Mesothelial cell of epicardium (in vitro differentiated cells): ENCODE measurements at places on chromosomes 7 and 10.
A peak's percentile ranks its signal among the peaks of the same experiment; 100 is the strongest.

- DNase-seq, result no peak
These were observed 50.7 kb upstream of the HDAC9 start for GRCh38 chr7:18444826-18445225.

DNA sequence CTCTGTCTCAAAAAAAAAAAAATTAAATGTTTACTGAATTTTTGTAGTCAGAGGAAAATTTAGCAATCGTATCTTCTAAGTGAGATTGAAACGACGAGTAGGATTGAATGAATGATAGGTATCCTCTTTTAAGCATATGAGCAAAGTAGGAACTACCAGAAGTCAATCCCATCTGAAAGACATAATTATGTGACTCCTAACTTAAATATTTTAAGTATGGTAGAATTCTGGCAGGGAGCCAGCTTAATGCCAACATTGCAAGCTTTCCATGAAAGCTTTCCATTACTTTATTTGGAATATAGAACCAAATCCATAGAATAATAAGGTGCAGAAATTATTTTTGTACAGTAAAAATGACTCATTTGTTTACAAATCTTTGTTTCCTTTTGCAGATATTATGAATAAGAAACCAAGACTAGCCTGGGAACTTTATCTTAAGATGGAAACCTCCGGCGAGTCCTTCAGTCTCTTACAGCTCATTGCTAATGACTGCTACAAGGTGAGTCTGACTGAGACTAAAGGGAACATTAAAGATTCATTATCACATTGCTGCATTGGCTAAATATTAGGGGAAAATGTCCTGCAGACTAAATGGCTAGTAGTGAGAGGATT, 50.2 kb upstream of the UBN2 start:
- DNase-seq, result no peak

DNA sequence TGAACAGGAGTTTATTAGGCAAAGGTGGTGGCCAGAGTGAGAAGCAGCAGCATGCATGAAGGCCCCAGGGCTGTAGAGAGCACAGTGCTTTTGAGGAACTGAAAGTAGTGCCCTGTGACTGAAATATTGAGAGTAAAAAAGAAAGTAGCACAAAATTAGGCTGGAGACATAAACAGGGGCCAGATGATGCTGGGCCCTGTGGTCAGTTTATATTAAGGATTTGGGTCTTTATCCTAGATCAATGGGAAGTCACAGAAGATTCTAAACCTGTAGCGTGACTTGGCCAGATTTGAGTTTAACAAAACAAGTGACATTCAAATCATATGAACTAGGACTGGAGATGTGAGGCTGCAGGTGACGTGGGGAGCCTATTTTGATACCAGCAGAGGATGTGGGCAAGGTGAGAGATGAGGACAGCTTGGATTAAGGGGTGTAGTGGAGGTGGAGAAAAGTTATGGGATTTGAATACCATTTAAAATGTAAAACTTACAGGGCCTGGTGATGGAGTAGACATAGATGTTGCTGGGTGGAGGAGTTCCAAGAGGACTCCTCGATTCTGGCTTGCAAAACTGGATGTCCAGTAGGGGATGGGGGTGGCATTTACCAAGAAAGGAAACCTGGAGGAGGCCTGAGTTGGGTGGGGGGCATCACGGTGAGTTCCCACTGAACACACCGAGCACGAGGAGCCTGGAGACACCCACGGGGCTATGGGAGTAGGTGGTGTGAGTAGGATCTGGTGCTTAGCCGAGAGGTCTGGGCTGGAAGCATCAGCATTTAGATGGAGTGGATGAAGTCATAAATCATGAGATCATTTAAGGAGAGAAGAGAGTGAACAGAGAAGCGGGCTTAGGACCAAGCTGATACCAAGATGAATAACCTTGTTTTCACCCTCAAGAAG, 52.8 kb downstream of the HHEX start:
- no peak for DNase-seq

DNA sequence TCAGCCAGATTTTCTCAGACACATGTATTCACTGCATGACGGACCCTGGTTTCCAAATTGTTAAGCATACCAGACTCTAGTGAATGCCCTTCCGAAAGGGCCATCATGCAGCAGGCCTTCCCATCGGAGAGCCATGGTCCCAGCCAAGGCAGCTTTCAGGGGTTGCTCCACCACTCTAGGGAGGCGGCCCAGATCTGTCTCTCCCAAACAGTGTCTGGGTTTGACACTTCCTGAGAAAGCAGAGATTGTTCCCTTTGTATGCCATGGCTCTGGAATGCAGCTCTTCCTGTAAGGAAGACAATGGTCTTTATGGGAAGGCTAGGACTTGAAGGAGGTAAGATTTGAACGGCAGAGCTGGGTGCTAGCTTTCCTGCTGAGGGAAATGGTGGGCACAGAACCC, 178.8 kb upstream of the BMPER start:
- no peak for DNase-seq

DNA sequence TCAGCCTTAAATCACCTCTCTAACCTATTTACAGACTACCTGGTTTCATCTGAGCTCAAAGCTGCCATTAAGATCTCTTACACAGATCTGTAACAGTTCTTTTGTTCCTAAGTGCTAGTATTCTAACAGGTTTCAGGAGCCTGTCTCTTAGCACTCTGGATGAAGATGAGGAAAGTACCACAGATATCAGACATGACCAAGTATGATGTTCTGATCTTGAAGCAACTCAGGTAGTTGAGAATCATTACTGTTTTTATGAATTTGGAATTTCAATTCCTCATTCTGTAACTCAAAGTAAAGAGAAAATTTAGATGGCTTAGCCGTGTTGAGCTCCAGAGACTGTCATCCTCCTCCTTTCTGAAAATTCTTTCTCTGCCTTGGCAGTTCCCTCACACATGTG, 30.8 kb downstream of the CCDC186 start:
- no peak for DNase-seq

GRCh38 chr7:96621932-96622331, 87.7 kb downstream of the SEM1 start:
- no peak for DNase-seq

DNA sequence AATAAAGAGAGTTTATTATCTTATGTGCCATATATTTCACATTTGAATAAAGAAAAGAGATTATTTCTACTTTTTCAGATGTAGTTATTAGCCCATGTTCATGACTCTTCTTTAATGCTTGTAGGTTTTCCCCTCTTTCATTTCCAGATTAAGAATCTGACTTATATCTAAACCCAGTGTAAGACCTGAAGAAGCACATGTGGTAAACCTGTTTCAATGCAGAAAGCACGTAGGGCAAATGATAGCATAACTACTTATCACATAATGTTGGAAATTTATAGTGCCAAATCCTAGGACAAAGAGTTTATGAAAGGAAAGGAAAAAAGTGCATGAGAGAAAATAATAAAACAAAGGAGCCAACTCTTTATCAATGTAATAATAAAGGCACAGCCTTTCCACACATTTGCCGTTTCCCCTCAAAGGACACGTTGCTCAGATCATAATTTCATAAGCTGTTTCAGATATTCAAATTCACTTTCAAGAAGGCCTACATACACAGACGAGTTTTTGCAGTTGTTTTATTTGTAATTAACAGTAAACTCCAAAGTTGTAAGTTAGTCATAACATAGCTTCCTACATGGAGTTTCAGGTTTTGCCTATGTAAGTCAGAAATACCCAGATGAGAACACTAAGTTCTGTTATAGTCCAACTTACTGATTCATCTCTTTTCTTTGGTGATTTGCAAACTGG, 88.8 kb upstream of the MDFIC start:
- DNase-seq, result no peak

DNA sequence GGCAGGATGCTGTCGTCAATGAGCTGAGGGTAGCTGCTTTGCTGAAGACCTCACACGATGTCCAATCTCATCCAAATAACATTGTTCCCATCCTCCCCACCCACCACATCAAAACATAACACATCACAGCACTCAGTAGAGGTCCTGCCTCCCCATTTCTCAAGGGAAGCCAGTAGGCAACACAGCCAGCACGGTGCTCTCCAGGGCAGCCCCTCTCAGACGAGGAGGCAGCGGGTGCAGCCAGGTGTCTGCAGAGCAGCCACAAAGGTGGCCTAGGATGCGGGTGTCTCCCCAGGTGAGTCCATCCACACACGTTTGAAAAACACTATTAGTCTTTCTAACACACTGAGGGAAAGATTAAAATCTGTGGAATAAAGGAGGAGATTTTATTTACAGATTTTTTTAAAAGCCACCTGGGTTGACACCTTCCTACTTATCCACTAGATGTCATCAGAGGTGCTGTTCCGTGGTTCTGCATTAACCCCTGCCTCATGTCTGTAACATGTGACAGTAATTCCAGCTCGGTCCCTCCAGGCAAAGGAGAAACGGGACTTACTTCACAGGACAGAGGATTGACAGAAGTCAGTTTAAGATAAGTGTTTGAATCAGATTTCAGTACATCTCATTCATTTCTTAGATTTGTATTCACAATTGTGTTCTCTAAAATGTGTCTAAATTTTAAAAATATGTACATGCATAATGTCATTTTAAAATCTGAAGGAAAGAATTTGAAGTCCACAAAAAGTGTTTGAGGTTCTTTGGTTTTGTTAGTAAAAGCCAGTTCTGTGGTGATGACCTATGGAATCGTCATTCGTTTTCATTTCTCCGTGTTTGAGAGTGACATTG, 68.0 kb downstream of the LANCL2 start:
- no peak for DNase-seq

- peak; percentile 45 for DNase-seq
These were observed 472 bp downstream of the SFRP4 start for GRCh38 chr7:37916017-37916672.

GRCh38 chr10:88457660-88458059, 125.5 kb downstream of the RNLS start:
- DNase-seq, result no peak

GRCh38 chr10:22651276-22651980, 63.0 kb downstream of the PIP4K2A start:
- DNase-seq, result no peak

GRCh38 chr7:143351060-143351459, 11.5 kb downstream of the FAM131B start:
- DNase-seq, result no peak

DNA sequence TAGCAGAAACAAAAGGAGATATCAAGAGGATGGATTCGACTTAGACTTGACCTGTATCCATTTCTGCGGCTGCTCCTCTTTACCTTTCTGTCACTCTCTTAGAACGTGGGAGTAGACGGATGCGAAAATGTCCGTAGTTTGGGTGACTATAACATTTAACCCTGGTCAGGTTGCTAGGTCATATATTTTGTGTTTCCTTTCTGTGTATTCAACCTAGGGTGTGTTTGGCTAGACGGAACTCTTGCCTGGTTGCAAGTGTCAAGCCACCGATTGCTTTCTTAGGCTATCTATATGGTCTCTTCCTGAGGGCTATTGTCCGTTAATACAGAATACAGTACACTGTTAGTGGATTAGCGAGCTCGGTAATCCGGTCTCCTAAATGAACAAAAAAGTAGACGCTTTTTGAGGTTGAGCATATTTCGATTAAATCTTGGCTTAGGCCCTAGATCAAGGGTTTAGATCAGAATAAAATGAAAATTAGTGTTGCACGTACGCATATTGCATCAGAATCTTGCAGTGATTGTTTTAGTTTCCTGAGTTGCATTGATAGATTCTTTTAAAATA, 1.2 kb downstream of the PTEN start:
- no peak for DNase-seq

DNA sequence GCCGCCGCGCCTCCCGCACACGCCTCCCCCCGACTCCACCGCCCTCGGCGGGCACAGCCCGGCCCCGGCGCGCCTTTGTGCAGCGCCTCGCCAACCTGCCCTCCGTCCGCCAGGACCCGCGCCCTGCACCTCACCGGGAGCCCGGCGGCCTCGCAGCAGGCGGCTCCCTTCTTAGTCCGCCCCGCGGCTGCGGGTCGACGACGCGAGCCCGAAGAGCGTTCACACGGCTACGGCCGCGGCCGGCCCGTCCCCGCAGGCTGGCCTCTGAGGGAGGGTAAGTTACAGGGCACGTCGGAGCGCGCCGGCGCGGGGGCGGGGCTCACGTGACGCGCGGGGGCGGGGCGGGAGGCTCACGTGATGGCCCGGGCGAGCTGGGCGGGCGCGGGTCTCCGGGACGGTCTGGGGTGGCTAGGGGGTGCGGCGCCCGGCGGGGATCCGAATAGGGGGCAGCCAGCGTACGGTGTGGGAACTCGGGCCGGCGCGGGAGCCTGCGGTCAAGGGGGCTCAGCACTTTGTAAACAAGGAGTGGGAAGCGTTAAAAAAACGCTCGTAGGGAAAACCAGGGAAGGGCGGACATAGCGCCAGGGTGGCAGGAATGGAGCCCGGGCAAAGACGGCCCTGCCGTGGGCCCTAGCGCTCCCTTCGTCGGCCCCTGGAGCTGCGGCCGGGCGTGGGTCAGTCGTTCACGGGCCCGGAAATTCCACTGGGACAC, at the start of gene ARHGAP12:
TSS of gene ARHGAP12 (minus strand) at position 283 of the 712 bp plus-strand sequence. CDS start 19,976 bp downstream, outside the sequence.
- DNase-seq, result peak; percentile 94

DNA sequence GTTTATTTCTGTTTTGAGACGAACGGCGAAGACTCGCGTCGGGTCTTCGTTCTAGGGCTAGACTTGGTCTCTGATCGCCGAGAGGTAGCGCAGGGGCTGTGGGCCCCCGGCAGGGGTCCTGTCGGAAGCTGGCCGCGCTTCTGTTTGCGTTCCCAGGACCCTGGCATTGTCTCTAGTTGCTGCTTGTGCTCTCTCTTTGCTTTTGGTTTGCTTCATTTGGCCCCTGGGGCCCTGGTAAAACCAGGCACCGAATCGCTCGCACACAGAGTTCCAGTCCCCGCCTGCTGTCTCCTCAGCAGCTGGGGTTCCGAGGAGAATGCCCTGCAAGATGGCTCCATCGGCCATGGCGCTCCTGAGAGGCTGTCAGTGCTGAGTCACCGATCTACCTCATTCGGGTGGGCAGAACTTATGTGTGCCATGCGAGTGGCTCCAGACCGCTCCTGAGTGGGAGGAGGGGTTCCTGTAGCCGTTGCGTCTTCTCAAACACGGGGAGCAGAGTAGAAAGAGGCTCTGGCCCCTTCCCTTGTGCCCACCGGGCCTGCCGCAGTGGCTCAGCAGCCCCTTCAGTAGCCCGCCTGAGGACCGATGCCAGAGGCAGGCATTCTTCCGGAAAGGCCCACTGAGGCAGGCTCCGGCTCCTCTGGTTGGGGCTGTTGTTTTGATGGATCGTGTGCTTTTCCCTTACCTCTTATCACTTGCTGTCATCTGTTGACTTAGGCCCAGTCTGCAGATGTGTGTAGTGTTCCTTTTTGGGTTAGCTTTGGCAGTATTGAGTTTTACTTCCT, 826 bp downstream of the CHPF2 start:
- DNase-seq, result no peak

DNA sequence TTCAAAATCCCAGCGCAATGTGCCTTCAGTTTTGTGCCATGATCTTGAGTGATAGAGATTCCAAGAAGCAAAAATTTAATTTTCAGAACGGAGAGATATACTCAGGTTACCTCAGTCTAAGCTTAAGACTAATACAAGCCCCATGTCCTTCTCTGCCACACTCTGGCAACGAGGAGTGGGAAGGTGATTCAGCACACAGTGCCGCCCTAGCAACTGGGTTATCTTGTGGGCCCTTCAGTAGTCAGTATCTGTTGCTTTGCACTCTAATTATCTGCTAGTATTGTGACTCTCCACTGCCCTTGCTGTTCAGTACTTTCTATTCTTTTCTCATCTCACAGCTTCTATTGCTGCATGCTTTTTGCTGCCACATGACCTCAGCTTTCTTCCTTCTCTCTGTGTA, 39.2 kb upstream of the MKLN1 start:
- no peak for DNase-seq

GRCh38 chr10:19874791-19875190, 58.6 kb downstream of the PLXDC2 start:
- DNase-seq, result no peak

- DNase-seq, result no peak
These were observed 26.2 kb downstream of the PRKAR2B start for GRCh38 chr7:107070710-107071109.

GRCh38 chr7:149020483-149020882, 7.8 kb downstream of the PDIA4 start:
- DNase-seq, result no peak
